H1 (cell line): ENCODE measurements at places on chromosomes 2 and 18.

DNA sequence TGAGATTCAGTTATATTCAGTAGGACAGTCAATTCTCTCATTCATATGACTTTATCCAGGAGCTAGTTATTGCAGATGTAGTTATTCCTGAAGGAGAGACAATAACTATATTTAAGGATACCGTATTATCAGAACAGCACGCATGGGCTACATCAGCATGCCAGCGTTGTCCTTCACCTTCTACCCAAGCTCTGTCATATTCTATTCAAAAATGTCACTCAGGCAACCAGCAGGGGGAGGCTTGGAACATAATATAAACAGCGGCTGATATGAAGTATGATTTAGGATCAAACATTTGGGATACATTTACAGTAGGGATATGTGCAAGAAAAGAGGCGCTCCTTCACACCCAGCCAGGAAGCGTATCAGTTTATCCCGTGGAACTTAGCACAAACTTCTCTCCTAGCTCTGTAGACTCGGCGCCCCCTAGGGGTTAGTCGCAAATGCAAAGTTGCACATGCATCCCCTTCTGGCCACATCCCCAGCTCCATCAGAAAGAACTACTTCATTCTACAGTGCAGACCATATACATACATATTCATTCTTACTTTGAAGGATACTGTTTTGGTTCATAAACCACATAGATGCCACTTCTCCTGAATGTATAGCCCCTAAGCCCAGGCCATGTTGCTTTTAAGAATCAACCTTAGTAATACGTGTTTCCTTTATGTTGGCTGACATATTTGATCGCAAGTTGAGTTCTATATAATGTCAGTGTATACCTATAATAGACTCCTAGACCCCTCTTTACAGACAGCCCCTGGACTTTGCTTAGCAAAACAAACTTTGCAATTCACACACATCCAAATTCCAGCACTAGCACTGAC is 759.4 kb downstream of the ADCYAP1 start:
- DNase-seq = peak; percentile 91

- no peak for DNase-seq
These were observed 266.2 kb downstream of the TMX3 start for GRCh38 chr18:68448736-68449135.

- no peak for DNase-seq
These were observed 1163.9 kb downstream of the DPP10 start for GRCh38 chr2:115606350-115606749.

DNA sequence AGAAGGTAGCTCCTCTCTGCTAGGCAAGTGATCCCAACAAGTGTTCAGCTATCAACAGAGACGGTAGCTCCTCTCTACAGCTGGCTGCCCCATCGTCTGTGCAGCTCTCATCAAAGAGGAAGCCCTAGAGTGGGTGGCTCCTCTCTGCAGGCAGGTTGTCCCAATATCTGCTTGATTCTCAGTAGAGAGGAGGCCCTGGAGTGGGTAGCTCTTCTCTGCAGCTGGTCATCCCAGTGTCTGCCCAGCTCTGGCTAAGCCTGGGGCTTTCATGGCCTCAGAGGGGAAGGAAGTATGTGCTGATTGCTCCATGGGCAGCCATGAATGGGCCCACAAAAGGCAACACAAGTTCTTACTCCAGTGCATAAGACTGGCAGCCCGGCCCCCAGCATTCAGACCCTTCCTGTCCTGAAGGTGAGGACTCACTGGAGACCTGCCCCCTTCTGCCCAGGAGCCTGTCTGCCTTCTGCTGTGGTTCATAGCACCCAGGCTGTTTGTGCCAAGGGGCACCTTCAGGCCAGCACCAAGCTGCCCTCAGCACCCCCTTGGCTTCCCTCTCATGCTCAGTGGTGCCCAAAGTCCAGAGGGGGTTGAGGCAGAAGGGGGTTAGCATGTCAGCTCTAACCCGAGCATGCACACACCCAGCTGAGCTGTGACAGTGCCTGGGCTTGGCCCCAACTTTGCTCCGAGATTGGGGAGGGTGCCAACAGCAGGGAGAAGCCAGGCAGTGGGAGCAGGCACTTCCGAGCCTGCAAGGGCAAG is 48.9 kb downstream of the CCDC68 start:
- no peak for DNase-seq

DNA sequence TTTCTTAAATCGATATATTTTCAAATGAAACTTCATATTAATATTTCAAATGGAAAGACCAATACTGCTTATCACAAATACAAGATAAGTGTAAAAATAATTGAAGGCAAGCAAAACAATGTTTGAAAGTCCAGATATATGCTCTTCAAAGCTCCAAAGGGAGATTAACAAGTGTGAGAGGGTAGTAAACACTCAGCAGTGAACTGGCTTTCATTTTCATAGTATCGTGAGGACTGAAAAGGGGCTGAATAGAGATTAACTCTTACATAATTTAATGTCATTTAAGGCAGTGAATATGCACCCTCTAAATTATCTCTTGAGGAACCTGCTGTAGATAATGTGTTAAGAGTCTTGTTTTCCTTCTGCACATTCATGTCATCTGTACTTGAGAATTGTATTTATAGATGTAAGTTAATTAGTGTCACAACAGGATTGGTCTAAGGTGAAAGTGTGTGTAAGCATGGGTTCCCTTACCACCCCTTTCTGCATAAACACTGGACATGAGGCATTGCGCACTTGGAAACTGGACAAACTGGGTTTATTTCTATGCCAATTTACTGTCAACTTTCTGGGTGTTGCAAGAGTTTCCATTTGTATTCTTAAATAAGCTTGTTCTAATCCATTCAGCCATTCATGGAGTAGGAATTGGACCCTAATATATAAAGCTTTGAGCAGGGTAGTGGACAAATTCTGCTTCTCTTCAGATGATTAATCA is 76.7 kb upstream of the SESTD1 start:
- no peak for DNase-seq

GRCh38 chr18:22739789-22740188 is 193.3 kb upstream of the RBBP8 start:
- no peak for DNase-seq

- no peak for DNase-seq
These were observed 40.6 kb downstream of the PHLPP1 start for GRCh38 chr18:62755946-62756345.

- DNase-seq = peak; percentile 59
These were observed 57.1 kb downstream of the SNORC start for GRCh38 chr2:232927032-232927792.

GRCh38 chr2:240275386-240275785 is 134.9 kb upstream of the OTOS start:
- no peak for DNase-seq

DNA sequence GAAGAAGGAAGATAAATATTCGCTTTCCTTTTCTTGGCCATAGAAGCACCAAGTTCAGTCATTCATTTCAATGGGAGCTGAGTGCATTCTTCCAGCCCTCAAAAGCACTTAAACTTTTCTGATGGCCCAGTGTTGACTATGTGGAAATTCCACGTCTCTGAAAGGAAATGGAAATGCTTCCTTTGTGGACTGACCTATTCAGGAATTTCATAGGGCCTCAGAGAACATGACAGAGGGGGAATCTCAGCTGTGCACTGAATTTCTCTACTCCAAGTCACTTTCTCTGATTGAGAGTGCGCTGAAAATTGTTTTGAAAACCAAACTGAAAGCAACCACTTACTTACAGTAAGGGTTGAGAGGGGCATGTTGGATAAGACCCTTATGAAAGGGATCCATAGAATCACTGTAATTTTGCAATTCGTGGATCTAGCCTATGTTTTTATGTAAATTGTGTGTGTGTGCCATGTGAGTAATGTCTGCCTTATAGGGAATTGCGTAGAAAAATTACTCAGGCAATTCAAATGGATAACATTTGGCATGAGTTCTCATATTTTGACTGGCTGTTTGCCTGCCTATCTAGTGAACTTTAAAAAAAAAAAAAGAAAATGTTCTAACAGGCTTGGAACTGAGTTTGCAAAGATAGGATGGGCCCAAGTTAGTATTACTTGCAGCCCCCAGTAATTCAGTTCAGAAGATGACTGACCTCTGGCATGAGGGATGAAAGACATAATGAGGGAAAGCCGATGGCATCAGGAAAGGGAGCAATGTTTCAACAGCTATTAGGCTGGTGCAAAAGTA is 437.0 kb downstream of the PTPRM start:
- no peak for DNase-seq

DNA sequence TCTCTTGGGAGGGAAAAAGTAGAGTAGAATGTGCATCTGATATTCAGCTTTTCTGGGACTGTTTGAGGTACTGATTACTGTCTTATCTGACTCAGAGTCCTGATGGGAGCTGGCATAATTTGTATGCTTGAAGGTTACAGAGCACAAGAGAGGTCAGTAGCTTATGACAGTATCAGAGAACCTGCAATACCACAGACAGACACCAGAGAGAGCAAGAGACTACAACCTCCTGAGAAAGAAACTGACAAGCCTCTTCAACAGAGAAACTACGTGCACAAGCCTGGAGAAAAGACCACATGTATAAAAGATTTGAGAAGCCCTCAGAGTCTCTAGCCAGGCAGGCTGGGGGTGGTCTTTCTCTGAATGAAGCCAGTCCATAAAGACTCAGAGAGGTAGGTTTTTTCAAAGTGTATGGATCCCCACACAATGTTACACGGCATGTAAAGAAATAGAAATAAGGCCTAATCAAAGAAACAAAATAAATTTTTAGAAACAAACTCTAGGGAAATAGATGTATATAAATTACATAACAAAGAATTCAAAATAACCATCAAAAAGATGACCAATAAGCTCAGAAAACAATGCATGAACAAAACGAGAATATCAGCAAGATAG is 568.3 kb downstream of the LRRTM4 start:
- DNase-seq = peak; percentile 74

GRCh38 chr2:100396483-100396882 is 21.0 kb downstream of the CHST10 start:
- no peak for DNase-seq

- no peak for DNase-seq
These were observed 291.2 kb upstream of the DDX18 start for GRCh38 chr2:117523267-117523666.

DNA sequence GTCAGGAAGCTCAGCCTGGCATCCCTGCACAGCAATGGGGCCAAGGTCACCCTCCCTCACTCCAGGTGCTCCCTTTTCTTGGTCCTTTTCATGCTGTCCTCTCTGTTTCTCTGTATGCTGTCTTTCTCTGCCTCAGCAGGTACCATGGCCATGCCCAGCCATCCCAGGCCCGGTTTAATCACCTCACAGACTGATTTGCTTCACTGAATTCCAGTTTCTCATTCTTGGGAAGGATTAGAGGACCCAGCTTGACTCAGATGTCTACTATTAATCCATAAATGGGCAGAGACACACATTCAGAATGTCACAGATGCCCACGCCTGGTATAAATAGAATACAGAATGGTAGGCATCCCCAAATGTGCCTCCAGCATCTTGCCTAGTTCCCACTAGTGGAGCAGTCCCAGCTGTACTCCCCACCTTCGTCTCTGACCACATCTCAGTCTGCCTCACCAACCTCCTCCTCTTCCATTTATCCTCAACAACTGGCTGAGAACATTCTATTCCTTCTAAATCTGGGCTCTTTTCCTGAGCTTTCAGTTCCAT is 14.2 kb upstream of the L3MBTL4 start:
- DNase-seq = no peak

DNA sequence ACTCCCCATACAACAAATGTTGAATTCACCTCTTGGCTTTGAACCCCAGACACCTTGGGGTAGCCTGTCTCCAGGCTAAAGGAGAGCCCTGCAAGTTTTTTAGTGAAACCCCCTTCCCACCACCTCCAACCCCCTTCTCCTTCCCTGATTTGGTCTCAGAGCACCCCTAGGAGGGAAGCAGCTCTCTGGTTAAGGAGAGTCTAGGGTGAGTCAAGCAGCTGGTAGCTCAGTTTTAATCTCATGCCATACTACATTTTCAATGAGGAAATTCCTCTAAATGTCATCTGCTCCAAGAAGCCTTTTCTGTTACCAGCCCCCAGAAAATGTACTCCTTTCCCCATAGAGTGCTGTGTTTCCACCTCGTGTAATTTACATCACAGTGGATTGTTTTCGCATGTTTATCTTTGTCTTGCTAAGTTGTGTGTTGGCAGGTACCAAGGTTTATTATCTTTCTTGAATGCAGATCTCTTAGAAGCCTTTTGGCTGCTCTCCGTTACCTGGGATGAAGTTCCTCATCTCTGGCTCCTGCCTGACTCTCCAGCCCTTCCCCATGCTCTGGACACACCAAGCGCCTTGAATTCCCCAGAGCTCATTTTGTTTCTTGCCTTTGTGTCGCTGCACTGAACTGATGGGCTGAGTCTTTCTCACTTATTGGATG is 82.2 kb downstream of the ASAP2 start:
- no peak for DNase-seq

DNA sequence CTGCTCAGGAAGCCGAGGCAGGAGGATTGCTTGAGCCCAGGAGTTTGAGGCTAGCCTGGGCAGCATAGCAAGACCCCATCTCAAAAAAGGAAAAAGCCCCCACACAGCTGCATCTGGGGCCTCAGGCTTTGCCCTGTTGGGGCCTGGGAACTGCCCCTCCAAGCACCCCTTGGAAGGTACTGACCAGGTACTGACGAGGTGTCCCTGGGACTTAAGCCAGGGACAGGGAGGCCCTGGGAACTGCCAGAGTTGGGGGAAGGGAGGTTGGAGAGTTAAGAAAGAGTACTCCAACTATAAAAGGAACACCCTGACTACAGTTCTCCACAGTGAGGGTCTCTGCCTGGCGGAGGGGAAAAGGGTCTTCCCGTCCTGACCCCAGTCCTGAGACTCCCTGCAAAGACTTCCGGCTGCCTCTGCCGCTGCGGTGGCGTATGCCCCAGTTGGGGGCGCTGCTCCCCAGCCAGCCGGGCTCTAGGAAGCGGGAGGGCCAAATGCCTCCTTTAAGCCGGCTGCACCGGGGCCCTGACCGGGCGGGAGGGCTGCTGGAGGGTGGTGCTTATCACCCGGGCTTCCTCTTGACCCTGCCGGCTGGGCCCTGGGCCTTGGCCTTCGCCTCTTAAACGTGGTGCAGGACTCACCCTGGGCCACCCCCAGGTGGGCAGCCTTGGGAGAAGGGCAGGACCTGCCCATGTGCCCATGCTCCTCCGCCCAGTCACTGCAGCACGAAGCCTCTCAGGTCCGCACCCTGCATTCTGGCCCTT is 12.8 kb downstream of the SLC30A3 start:
- DNase-seq = peak; percentile 93

DNA sequence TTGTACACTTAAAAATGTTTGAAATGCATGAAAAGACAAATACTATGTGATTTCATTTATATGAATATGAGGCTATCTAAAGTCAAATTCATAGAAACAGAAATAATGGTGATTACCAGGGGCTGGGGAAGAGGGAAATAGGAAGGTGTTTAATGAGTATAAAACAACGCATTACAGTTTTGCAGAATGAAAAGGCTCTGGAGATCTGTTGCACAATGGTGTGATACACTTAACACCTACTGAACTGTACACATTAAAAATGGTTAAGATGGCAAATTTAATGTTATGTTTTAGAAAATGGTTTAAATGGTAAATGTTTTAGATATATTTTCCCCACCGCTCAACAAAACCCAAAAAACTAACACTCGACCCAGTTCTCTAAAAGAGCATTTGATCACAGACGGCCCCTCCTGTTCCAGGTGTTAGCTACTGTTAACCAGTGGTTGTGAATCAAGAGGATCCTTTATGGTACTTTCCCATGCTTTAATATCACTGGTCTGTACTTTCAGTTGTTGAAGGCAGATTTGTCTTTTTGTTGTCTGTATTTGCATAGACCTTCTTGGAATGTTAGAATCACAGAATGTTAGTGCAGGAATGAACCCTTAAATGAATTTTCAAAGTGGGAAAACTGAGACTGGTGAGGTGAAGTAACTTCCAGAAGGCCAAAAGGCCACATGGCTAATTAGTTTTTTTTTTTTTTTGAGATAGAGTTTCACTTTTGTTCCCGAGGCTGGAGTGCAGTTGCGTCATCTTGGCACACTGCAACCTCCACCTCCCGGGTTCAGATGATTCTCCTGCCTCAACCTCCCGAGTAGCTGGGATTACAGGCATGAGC is 10.2 kb downstream of the RAB10 start:
- no peak for DNase-seq

GRCh38 chr2:60530660-60531281 is 22.7 kb downstream of the BCL11A start:
- DNase-seq = no peak
